Activated T-cell treated with anti-CD3 and anti-CD28 coated beads, Interleukin-2, amount 50 U/mL, for 1 hour (primary cell): ENCODE measurements at places on chromosomes 7 and 10.

DNA sequence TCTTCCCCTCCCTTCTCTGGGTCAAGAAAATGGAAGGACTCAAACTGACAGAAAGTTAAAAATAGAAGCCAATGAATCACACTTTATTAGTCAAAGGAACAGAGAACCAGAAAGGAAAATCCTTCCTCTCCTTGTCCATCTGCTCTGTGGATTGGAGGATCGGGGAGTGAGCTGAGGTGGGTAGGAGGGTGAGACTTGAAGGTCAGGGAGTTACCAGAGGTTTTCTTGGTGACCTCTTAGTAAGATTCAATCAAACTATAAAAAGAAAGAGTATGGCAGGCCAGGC is 12.2 kb downstream of the TLX1 start:
- no peak for DNase-seq

- DNase-seq = no peak
Observed at GRCh38 chr7:142407939-142408570, 150.2 kb upstream of the PRSS58 start.

DNA sequence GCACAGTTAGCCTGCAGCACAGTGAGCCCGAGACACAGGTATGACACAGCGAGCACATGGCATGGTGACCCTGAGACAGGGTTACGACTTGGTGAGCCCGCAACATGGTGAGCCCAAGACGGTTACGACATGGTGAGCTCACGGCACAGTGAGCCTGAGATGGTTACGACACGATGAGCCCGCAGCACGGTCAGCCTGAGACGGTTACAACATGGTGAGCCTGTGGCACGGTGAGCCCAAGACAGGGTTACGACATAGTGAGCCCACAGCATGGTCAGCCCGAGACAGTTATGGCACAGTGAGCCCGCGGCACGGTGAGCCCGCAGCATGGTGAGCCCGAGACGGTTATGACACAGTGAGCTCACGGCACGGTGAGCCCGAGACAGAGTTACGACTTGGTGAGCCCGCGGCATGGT is 156.1 kb downstream of the MAD1L1 start:
- no peak for DNase-seq

DNA sequence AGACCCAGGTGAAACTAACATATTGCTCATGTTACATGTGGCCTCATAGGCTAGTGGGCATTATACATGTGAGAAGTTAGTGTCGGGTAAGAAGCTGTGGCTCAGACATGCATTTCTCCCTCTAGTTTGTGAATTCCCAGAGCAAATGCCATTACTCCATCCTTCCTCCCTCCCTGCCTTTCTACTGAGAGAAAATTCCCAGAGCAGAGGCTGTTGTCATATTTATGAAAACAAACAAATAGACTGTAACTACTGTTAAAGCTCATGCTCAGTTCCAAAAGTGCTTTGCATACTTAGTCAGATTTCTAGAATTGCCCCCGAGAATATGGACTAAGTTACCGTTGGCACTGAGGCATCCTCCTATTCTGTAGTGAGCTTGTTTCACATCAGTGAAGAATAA is 29.0 kb downstream of the ZNRF2 start:
- DNase-seq = no peak

DNA sequence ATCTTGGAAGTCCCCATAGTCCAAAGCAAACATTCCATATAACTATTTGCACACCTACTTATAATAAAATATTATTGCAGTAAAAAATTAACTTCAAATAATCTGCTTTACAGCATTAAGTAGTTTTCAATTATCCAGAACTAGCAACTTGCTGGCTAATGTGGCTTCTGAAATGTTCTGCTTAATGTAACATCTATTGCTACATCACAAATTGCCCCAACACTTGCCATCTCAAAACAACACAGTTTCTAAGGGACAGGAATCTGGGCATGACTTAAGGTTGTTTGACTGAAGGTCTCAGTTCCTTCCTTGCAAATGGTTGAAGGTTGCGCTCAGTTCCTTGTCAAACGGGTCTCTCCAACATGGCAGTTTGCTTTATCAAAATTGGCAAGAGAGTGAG is 378.5 kb upstream of the SEMA3C start:
- no peak for DNase-seq
